ENCODE measurements at places on chromosomes 2 and 18.

DNA sequence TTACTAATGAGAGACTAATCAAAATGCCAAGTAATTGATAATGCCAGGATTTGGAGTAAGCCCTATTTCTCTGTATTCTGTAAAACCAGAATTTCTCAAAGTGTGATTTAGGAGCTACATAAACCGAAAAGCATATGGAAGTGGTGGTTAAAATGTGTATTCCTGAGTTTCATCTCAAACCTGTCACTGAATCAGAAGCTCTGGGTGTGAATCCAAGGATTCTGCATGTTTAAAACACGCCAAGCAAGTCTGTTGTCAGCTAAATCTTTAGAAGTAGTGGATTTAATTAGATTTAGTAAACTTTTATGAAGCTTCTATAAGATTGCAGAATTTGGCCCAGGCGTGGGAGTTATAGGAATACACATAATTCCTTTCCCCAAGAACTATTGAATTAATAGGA is 700.3 kb downstream of the DCC start:
- no peak for DNase-seq

DNA sequence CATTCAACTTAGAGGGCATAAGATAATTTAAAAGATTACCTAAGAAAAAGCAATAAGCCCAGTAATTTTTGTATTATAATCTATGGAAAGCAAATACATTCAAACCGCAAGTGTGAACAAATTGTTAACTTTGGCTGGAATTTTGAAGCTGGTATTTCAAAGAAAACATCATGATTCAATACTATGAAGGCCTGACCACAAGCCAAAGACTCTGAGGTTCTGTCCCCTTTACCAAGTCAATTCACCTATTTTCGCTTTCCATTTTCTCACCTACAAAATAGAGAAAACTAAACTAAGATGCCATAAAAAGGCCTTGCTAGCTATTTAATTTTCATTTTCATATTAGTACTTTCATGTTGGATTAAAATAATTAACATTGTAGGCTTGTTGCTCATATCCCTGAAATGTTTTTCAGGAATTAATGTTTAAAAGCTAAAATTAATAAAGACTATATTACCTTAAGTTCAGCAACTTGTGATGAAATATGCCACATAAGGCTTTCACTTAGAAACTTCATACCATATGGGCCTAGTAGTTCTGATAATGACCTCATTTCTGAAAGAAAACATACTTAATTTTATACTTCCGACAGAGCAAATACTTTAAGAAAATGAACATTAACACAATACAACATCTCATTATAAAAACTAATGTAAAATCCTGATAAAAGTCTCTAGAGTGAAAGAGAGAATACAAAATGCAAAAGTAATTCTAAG is 85.7 kb upstream of the FRZB start:
- DNase-seq, result no peak

DNA sequence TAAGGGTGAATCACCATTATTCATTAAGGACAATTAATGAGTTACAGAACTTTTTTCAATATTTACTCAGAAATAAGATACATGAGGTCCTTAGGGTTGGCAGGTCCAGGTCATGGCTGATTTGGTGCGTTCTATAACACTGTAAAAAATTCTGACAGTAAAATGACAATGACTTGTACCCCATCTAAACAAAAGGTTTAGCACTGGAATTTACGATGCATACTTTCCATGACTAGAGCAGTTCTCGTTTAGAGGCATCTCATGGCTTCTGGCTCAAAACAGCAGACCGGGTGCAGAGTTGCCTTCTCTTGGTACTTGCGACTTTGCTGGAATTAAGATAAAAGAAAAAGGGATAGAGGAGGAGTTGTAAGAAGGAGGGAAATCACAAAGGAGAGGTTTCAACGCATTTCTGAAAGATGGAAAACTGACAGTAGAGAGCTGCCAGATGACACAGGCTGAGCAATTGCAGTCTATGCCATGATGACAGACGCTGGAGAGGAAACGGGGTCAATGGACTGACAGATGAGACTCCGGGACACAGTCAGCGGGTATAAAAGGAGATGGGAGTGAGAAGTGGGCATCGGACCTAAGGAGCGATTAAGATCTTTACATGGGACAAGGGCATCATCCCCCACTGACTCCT is 4.1 kb upstream of the CYS1 start:
- DNase-seq, result no peak

GRCh38 chr2:118779362-118779761 is 68.1 kb downstream of the EN1 start:
- no peak for DNase-seq

- peak; percentile 21 for DNase-seq
Measured at GRCh38 chr18:21997207-21998143, 171.9 kb upstream of the GATA6 start.

DNA sequence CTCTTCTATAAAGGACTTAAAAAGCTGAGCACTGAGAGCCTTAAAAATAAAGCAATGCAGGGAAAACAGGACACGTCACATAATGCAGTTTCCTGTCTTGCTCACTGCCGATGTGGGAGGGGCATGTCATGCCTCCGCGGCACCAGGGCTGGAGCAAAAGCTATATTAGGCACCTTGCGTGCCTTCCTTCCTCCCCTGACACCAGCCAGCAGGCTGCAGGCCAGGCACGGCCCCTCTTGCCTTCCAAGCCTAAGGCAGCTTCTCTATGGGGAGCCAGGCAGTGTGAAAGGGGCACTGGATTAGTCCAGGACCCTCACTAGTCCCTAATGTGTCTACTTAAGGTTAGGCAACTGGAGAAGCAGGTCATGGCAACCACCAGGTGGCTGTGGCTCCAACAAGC is 26.3 kb downstream of the MRPL35 start:
- no peak for DNase-seq

GRCh38 chr2:33321236-33321771 is 155.1 kb upstream of the RASGRP3 start:
- DNase-seq, result peak; percentile 1

DNA sequence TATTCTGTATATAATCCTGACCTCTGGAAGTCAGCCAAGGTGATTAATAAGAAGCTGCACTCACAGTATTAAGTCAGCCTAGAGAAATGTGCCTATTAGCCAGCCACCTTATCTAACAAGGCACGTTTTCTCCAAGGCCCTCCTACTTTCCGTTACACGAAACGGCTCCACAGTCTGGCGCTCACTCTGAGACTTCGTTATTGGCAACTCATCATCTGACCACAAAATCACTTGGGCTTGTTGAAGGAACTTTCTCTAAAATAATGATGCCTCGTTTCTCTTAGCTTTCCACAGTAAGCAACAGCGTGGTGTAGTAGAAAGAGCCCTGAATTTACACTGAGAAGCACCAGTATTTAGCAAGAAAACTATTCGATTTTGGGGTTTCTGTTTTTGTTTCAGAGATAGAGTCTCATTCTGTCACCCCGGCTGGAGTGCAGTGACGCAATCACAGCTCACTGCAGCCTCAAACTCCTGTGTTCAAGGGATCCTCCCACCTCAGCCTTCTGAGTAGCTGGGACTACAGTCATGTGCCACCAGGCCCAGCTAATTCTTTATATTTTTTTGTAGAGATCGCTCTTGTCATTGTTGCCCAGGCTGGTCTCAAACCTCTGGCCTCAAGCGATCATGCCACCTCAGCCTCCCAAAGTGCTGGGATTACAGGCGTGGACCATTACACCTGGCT is 53.6 kb upstream of the SLC14A1 start:
- DNase-seq, result no peak

DNA sequence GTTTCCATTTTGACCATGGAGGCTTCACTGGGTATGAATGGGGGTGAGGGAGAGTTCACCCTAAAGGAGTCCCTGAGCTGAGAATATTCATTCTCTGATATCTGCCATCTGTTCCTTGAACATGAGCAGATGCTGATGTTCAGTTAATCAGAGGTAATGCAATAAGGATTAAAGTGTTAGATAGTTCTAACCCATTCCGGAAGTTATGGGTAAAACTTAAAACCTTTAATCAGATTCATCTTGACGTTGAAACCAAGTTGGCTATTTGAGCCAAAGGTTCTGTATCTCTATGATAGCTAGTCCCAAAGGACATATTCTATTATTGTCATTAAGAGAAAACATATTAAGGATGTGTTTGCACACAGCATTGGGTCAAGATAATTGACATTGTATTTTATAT is 268.9 kb downstream of the PLCL1 start:
- no peak for DNase-seq

GRCh38 chr18:11689669-11690565 is 853 bp downstream of the GNAL start:
- no peak for DNase-seq

- no peak for DNase-seq
Measured at GRCh38 chr2:168626096-168626495, 170.0 kb downstream of the CERS6 start.

DNA sequence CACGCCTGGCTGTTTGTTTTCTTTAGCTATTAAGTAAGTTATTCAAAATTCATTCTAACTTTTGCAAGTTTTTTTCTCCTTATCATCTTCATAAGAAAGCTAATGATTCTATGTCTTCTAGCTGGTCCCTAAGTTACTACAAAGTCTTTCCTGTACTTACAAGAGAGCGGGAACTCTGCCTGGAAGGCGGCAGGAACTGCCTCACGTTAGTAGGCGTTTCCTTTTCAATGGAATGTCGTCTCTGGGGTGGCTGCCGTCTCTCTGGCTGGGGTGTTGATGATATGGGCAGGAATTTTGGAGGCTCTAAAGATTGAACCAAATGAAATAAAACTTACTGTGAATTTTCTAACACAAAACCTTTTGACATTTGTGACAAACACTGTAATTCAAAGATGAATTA is 55.5 kb downstream of the PRELID3A start:
- DNase-seq, result no peak

DNA sequence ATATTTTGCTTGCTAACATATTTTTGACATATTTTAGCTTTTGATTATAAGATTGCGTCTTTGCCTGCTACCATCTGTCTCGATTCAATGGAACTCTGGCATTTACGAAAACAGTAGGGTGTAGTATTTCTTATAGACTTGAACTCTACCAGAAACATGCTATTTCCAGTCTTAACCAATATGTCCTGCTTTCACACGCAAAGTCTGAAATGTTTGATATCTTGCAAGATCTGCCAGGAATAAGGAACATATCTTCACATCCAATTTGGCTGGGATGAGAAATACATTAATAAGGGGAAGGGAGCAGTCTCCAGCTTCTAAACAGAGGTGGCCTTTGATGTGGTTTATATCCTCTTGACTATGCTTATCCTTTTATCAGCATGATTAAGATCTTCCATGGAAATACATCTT is 299.4 kb downstream of the ZNF521 start:
- no peak for DNase-seq

DNA sequence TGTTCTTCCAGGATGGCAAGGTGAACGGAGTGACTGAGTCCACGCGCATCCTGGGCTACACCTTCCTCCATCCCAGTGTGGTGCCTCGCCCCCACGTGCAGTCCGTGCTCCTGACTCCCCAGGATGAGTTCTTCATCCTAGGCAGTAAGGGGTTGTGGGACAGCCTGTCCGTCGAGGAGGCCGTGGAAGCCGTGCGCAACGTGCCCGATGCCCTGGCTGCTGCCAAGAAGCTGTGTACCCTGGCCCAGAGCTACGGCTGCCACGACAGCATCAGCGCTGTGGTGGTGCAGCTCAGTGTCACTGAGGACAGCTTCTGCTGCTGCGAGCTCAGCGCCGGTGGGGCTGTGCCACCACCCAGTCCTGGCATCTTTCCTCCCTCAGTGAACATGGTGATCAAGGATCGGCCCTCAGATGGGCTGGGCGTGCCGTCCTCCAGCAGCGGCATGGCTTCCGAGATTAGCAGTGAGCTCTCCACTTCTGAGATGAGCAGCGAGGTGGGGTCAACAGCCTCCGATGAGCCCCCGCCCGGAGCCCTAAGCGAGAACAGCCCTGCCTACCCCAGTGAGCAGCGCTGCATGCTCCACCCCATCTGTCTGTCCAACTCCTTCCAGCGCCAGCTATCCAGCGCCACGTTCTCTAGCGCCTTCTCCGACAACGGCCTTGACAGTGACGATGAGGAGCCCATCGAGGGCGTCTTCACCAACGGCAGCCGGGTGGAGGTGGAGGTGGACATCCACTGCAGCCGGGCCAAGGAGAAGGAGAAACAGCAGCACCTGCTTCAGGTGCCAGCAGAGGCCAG is 263.1 kb downstream of the PHLPP1 start:
- DNase-seq, result no peak

DNA sequence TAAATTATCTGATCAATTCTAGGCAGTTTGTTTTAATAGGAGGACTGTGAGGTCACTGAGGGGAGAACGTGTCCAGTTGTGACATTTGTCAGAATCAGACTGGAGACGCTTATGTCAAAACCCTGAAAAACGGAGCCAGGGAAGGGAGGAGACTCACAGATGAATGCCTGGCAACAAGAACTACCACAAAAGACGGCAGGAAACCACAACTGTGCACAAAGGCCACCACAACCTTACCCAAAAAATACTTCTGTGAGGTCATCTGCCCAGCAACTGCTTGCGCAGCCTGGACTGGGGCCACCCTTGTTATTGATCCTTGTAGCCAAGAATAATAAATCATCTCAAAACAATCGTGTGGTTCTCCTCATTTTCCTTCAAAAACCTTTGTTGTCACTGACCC is 173.0 kb upstream of the ALKAL2 start:
- peak; percentile 76 for DNase-seq

GRCh38 chr18:57806201-57806977 is 3.3 kb upstream of the ATP8B1 start:
- no peak for DNase-seq

- DNase-seq, result no peak
Measured at GRCh38 chr2:67645280-67646138, 248.4 kb downstream of the ETAA1 start.

DNA sequence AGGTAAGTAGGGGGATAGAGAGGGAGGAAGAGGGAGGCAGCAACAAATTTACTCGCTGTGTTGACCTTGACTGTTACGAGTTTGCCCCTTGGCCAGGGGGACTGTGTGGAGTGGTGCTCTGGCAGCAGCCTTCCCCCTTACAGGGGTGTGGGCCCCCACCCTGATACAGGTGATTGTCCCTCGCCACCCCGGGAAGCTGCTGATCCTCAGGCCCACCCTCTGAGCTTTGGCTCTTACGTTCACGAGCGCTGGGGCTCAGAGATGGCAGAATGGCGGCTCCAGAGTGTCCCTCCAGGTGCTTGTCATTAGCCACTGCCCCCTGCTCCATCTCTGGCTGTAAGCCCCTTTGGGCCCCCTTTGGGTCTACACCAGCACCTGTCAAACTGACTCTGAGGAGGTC is 88.6 kb downstream of the GLI2 start:
- no peak for DNase-seq

- no peak for DNase-seq
Measured at GRCh38 chr2:162266460-162266760, 23.2 kb upstream of the FAP start.

- no peak for DNase-seq
Measured at GRCh38 chr2:122545821-122546220, 790.4 kb downstream of the TSN start.

DNA sequence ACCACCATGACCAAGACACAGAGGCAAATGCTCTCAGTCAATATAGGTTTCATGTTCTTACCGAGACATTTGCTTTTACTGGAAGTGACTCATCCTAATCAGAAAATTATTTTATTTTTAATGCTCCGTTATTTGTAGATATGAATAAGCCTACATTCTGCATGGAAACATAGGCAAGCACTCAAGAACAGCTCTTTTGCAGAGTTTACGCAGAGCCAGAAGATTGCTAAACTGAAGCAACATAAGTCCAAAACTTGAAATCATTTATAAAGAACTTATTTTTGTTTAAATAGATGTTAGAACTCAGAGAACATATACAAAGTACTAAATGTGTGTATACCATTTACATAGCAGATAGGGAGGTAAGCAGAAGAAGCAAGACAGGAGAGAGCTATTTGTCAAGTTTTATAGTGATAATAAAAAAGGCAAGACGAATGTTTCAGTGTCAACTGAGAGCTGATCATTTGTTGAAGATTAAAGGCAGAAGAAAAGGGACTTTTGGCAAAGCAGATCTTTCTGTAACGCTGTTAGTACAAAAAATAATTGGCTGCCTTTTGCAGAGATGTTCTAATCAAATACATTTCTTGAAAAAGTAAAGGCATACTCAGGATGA is 12.4 kb upstream of the PPP1R1C start:
- no peak for DNase-seq
